ENCODE measurements at places on chromosomes 12 and 14.

GRCh38 chr14:35374263-35374712 lies 30.3 kb downstream of the NFKBIA start:
- DNase-seq: peak; percentile 98

GRCh38 chr14:100894416-100894815 lies 9.1 kb downstream of the RTL1 start:
- DNase-seq: no peak

DNA sequence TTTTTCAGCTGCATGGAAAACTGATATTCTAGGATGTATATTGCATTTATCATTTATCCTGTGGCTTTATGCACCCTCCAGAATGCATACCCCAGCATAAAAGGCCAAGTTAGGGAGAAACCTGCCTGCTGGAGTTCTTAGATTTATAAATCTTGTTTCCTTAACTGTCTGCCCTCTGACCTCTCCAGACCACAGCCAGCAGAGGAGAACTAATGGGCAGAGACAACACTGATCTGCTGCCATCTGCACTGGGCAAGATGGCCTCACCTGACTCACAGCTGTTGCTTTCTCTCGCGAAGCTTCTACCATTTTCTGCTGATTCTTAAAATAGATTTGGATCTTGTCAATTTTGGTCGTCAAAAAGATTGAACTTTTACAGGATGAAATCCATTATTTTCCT lies 65.8 kb downstream of the PPP2R5C start:
- no peak for DNase-seq

GRCh38 chr14:102049258-102050025 lies 37.4 kb downstream of the HSP90AA1 start:
- no peak for DNase-seq

DNA sequence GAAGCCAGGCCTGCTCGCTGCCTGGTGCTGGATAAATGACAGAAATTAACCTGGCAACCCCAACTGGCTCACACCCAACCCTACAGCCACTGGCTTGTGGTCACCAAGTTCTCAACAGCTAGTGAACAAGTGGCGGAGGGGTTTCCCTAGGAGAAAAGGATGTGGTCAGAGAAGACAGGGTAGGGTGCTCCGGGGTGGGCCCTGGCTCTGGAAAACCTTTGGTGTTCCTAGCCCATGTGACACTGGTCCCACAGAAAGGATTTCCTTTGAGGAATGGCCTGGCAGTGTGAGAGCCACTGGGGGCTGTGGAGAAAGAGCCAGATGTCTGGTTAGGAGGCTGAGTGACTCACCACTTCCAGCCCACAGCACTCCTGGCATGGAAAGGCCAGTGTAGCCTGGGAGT lies 8.7 kb downstream of the SYNE3 start:
- peak; percentile 86 for DNase-seq

DNA sequence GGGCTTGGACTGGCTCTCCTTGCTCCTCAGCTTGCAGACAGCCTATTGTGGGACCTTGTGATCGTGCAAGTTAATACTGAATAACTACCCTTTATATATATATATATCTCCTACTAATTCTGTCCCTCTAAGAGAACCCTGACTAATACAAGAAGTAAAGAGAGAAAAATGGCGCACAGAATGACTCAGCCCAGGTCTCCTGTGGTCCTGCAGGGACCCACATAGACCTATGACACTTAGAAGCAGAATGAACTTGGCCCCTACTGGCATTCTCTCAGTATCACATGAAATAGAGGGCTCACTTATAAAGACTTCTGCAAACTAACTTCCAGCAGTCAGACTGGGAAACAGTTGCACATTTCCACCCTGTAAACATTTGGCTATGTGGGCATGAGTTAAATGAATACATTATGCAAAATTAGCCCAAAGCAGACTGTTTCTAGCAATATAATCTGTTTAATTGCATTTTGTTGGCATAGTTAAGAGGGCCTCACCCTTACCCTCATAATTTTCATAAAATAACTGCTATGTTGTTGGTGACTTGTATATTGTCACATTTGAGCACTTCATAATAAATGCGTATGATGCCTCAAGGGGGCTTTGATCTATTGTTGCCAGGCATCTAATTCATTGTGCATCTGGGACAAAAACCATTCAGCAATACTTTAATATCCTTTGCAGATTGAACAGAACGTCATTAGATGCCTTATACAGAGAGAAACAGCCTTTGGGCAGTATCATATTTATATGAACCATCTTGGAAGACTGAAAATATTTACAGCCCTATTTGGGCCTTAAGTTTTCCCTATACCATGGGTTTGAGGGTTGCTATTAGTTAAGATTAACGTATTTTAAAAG lies 349.7 kb upstream of the DIO2 start:
- no peak for DNase-seq

- DNase-seq: no peak
Observed at GRCh38 chr12:11186837-11187236, at the start of gene TAS2R42. TAS2R42 (minus strand) TSS chr12:11186937; CDS start chr12:11186937, 0 bp downstream.

DNA sequence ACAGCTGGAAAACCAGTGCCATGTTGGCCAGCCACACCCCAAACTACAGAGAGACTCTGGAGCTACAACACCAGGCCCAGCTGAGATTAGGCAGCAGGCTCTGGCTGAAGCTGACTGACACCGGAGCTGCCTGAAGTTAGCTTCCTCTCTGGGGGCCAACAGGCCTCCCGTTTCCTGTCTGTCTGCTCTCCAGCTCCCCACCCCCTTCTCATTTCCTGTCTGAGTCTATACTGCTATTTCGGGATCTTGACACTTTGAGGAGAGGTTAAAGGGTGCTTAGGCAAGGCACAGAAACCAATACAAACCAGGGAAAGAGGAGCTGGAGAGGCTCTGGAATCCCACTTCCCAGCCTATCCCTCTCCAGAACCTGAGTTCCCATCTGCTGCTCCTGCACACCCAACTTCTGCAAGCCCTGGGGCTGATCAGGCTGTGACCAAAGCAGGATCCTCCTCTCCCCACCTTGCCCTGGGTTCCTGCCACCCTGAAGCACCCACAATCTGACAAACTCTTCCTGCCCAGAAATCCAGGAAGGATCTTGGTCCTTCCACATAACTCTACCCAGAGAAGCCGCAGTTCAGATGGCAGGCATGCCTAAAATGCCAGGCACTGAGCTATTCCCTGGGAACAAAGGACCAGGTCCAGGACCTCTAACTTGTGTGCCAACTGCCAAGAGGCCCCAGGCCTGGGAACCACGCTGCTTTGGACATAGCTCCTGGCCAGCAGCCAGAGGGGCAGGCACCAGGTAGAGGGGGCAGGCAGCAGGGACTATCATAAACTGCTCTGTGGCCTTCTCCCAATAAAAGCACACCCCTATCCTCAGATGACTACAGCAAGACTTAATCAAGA lies 39.9 kb downstream of the PRPF40B start:
- peak; percentile 84 for DNase-seq

GRCh38 chr12:120826335-120826734 lies 77.8 kb downstream of the SPPL3 start:
- DNase-seq: no peak

- no peak for DNase-seq
Observed at GRCh38 chr12:25084816-25085215, 110.1 kb downstream of the DNAI7 start.

DNA sequence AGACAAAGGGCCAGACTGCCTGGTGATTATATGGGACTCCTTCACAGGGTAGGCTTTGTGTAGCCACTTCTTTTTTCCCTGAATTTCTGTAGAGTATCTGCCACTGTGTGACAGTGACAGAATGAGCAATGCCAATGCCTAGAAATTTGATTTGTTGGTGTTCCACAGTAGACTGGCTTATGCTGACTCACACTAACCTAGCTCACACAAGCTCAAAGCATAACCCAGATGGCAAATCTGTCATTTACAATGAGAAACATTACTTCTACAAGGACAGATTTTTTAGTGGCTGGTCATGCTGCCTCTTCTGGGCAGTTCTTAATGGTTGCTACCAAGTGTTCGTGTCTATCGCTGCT lies 15.9 kb downstream of the CFAP251 start:
- DNase-seq: no peak

GRCh38 chr12:98803468-98804209 lies 158.5 kb downstream of the APAF1 start:
- peak; percentile 18 for DNase-seq

DNA sequence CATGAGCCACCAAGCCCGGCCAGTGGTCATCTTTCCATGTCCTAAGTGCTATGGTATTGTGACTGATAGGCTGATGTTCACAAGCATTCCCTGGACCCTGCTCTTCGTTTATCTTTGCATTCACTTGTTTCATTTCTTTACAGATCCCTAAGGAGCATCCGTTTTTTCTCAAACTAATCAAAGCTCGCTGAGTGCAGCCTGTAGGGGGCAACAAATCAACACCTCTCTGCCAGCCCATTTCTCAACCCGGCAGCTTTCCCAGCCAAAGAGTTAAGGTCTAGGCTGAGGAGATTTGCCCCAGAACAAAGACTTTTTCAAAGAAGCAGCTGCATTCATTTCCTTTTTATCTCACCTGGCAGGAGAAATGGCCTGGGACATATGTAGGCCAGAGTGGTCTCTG lies 12.1 kb downstream of the SIRT4 start:
- DNase-seq: peak; percentile 25

DNA sequence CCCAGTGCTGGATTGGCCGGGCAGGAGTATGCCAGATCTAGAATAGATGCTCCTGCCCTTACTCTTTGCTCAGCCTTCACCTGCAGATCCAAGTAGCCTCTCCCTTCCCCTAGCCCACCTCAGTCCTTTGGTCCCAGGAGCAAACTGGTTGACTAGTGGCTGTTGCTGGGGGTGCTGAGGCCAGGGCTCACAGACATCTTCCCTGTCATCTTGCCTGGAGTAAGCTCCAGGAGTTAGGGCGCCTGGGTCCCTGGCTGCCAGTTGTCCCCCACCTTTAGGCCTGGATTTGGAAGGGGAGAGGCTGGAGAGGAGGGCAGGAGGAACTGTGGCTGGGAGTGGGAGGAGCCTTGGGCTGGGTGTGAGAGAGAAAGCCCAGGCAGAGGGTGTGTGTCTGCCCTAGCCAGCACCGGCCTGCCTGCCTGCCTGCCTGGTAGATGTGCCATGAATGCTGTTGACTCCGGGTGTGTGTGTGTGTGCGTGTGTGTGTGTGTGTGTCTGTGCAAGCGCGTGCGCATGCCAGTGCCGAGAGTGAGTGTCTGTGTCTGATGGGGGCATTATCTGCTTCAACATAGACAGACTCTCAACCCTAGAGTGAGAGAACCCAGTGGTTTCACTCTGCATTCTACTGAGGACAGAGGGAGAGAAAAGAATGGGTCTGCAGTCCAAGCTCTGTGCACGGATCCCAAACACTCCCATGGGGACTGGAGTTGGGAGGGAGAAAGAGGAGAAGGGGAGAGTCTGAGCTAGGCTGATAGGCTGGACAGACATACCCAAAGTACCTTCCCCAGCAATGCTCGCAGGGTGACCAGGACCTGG lies 845 bp upstream of the RARG start:
- peak; percentile 78 for DNase-seq

DNA sequence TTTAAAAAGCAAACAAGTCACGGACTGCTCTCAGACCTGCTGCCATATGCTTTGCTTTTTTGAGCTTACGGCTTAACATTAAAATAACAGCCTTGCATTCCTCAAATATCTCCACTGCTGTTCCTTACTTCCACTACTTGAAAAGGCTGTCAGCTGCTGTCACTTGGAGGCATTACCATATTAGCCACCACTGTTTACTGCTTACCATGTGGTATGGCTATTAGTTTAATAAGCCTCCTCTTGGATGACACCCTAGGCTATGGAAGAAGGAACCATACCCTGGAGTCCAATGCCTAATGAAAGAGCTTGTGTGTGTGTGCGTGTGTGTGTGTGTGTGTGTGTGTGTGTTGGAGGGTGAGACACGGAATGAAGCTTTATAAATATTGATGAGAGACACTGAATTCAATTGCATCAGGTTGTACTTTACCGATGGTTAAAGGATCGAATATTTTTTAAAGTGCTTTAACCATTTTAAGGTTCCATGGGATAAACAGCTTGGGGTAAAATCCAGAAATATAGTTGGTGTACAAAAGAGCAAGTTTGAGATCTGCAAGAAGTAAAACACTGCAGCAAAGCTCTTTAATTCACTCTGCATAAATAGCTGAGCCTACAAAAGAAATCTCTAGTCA lies 174.5 kb downstream of the TTC7B start:
- DNase-seq: no peak

DNA sequence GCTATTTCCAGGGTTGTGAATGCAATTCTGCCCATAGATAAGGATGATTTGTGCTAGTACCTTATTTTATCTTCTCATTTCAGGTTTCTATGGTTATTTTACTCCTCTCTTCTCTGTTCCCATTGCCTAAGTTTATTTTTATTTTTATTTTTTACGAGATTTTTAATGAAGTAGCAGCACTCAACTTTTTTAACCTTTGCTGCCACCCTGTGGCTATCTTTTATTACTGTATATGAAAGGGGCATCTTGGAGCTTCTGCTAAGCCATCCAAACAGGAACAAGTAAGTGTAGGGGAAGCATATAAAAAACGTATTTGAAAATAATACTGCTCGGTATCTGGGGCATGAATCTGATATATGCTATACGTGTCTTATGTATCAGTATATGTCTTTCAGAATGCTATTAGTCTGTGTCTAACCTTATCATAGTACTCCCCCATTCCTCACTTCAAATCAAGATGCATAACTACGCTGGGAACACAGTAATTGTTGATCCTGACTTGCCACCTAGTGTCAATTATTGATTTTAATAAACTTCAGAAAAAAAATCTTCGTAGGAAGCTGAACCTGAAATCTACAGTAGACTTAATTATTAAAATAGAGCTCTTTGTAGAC lies 60.3 kb downstream of the KLRG1 start:
- DNase-seq: peak; percentile 73

DNA sequence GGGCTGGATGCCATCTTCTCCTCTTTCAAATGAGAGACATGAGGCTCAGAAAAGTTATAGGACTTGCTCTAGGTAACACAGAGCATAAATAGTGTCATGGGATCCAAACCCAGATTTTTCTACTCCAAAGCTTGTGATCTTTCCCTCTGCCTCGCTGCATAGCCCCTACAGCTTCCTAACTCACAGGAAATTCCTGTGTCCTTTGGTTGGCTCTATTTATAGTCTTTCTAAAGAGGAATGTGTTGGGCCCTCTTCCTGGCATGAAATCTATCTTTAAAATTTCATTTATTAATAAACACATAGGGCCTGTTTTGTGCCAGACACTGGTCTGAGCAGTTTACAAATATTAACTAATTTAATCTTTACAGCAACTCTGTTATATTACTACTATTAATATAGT lies 9.8 kb upstream of the KCNA5 start:
- no peak for DNase-seq

- no peak for DNase-seq
Observed at GRCh38 chr12:66242311-66242710, 53.3 kb downstream of the IRAK3 start.

DNA sequence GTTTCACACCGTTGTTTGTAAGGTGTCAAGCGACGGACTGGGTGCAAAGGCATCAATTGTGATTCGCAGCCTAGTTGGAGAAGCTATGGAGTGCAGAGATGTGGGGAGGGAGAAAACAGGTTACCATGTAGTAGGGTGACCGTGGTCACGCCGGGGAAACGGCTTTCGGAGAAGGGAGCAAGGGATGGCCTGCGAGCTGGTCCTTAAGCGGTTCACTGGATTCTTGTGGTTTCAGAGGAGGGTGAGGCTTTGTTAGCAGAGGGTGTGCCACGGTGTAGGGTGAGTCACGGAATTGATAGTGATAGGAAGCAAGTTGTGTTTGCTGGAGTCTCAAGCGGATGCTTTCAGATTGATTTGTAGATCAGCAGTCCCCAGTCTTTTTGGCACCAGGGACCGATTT lies 2.3 kb downstream of the PIWIL1 start:
- DNase-seq: no peak
